ENCODE measurements at places on chromosomes 4 and X.

GRCh38 chr4:152032722-152033131 lies 271.9 kb upstream of the GATB start:
- peak; percentile 59 for DNase-seq

GRCh38 chr4:140743194-140743931 lies 12.8 kb downstream of the TBC1D9 start:
- DNase-seq, result no peak

DNA sequence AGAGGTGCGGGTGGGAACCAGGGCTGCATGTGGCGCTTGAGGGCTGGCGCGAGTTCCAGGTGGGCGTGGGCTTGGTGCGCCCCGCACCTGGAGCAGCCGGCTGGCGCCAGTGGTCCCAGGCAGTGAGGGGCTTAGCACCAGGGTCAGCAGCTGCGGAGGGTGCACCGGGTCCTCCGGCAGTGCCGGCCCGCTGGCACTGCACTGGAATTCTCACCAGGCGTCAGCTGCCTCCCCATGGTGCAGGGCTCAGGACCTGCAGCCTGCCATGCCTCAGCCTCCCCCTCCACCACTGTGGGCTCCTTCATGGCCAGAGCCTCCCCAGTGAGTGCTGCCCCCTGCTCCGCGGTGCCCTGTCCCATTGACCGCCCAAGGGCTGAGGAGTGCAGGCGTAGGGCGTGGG lies 174.0 kb downstream of the ADAM29 start:
- no peak for DNase-seq

DNA sequence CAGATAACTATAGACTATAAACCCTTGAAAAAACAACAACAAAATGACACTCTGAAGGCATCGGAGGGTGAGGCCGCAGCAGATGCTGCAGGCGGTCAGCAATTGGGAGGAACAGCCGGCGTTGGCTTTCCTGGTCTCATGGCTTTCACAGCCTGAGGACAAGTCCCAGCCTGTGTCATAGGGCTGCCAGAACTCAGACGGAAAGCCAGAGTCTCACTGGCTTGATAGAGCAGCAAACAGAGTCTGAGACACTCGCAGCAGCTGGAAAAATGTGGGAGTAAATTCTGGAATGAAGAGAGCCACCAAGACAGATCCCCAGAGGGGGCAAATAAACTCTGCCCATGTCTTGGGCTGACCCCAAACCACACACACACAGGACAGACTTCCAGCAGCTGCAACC lies 86.3 kb downstream of the PPP2R2C start:
- no peak for DNase-seq

DNA sequence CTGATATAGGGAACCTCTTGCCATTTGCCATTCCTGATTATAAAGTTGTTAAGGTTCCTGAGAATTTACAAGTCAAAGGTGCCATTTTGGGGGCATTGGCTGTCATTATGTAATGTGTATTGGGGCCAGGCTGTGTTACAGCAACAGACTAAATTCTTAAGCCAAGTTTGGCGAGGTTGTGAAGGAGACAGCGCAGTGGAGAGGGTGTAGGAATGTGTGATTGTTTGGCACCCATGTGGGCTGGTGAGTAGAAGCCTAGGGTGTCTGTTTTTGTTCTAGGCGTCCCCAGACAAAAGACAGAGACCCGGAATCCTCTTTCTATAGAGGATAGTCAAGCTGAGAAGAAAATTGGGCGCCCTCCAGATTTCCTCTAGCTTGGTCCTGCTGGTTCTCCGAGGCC lies 2535.3 kb downstream of the PCDH7 start:
- no peak for DNase-seq

GRCh38 chrX:140086691-140087090 lies 121.4 kb upstream of the CXorf66 start:
- DNase-seq, result no peak

DNA sequence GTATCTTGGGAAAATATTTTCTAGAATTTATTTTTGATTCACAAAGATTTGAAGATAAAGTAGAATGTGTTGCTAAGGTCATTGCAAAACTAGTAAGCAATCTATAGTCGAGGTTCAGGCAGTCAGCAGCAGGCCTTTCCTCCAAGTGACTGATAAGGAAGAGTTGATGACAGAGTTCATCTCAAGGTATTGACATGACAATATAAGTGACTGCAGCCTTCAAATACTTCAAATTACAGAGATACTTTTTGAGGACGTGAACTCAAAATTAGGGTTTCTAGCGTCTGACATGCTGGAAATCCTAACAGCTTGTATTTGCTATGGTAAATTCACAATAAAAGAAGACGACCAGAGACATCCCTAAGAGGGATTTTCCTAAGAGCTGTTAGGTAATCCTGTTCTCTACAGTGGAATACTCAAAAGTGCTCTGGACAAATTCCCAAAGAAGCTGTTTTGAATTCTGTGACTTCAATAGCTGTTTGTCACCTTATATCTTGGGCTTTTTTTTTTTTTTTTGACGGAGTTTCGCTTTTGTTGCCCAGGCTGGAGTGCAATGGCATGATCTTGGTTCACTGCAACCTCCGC lies 7.4 kb downstream of the ARHGAP10 start:
- no peak for DNase-seq

DNA sequence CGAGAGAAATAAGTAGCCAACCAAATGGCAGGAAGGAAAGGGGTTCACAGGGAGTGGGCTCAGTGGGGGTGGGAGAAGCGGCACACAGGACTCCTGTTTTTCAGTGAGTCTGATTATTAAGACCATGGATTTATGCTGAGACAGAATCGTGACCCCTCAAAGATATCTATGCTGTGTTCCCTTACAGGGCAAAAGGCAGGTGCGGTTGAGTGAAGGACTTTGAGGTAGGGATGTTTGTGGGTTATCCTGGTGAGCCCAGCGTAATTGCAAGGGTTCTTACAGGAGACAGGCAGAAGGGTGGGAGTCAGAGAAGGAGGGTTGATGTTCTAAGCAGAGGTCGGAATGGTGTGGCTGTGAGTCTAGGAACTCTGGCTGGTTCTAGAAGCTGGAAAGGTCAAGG lies 73.0 kb downstream of the EVC start:
- no peak for DNase-seq

DNA sequence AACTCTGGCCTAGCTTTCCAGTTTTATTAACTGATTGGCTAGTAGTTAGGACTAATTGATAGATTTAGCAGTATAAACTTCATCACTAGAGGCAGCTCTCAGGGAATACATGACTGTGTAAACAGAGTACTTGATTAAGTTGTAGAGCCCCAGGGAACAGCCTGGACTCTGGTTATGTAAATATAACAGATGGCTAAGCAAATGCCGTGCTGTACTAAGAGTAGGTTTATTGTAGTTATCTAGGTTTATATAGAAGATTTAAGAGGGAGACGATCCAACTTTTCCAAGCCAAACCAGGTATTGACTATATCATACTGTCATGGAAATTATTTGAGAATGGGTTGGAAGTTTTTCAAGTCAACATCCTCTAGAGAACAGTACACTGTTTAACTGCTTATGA lies 463.4 kb upstream of the GRID2 start:
- no peak for DNase-seq

DNA sequence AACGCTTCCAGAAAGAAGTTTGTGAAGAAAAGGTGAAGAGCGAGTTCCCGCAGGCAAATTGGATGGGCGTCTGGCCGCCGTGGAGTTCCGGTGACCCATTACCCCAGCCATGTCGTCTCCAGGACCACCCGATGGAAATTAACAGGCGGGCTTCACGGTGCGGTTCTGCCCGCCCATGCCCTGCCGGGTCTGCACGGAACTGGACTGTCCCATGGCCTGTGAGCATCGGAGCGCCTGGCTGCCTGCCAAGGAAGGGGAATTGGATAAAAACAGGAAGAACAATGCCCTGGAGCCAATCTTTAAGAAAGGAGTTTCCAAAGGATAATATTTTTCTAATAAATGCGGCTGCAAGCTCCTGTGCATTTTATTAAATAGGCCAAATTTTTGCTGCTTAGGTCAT lies 319.8 kb upstream of the SLC7A11 start:
- DNase-seq, result no peak

- no peak for DNase-seq
These were observed 347.1 kb upstream of the GATB start for GRCh38 chr4:152107736-152108500.

- no peak for DNase-seq
These were observed 111.4 kb downstream of the NYX start for GRCh38 chrX:41558531-41558930.

GRCh38 chr4:13481569-13481968 lies 2.6 kb downstream of the RAB28 start:
- DNase-seq, result no peak

GRCh38 chr4:26369581-26369980 lies 48.8 kb downstream of the RBPJ start:
- no peak for DNase-seq

GRCh38 chr4:126916626-126917140 lies 716.1 kb upstream of the INTU start:
- DNase-seq, result peak; percentile 73

GRCh38 chr4:98686847-98687246 lies 28.4 kb upstream of the TSPAN5 start:
- no peak for DNase-seq

GRCh38 chr4:128134925-128135324 lies 73.8 kb downstream of the LARP1B start:
- no peak for DNase-seq

- no peak for DNase-seq
These were observed 944 bp downstream of the FUNDC2 start for GRCh38 chrX:155027509-155028066.

- DNase-seq, result no peak
These were observed 137.1 kb downstream of the RELL1 start for GRCh38 chr4:37549041-37549440.

DNA sequence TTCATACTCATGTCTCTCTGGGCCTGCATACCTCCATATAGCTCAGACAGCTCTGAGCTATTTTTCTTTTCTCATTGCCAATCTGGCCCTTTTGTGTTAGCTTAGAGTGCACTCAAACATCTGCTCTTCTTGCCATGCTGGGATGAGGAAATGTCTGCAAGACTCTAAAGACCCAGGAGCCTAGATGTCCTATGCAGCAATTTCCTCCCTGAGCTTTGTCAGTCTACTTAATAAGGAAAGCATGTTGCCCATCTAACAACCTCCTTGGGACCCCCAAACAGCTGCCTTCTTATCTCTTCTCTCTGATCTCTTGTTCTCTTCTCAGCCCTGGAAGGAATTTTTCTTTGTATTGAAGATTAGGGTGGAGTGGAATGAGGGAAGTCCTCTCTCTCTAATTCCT lies 69.2 kb downstream of the UCHL1 start:
- no peak for DNase-seq

- no peak for DNase-seq
These were observed 41.0 kb downstream of the FAT4 start for GRCh38 chr4:125355791-125356190.

GRCh38 chr4:141180991-141181761 lies 39.5 kb upstream of the ZNF330 start:
- no peak for DNase-seq

DNA sequence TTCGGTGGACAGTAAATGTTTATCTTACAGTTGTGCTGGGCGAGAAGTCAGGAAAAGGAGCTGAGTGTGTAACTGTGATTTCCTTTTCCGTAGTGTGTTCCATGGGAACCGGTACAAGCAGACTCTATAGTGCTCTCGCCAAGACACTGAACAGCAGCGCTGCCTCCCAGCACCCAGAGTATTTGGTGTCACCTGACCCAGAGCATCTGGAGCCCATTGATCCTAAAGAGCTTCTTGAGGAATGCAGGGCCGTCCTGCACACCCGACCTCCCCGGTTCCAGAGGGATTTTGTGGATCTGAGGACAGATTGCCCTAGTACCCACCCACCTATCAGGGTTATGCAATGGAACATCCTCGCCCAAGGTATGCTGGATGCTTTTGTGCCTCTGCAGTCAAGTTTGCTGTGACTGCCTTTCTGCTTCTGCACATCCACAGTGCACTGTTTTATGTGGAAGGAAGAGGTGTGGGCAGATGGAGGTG lies 27.4 kb downstream of the NOCT start:
- no peak for DNase-seq

- DNase-seq, result no peak
These were observed 365.5 kb upstream of the BOD1L1 start for GRCh38 chr4:13992975-13993520.

GRCh38 chr4:176377780-176378179 lies 58.0 kb downstream of the SPCS3 start:
- DNase-seq, result no peak

DNA sequence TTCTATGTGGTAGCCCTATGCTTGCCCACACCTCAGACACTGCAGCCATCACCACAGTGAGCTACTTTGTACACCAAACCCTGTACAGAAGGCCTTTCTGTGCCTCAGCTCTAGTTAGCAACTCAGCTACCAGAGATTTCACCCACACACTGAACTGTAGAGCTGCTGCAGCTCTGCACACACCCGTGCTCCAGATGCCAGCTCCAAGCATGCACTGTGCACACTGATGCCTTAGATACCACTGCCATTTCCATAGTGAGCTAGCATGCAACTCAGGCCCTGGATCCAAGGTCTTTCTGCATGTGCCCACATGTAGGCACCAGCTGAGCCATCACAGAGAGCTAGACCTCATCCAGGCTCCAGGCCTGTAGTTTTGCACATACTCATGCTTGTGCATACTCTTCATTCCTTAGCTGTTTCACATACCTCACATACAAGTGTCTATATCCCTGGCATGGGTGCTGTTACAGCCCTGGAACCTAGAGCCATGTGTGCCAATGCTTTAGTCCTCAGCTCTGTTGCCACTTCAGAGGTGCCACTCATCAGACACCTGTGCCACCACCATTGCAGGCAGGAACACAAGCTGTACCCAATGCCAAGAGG lies 423.5 kb upstream of the NDST3 start:
- DNase-seq, result no peak

DNA sequence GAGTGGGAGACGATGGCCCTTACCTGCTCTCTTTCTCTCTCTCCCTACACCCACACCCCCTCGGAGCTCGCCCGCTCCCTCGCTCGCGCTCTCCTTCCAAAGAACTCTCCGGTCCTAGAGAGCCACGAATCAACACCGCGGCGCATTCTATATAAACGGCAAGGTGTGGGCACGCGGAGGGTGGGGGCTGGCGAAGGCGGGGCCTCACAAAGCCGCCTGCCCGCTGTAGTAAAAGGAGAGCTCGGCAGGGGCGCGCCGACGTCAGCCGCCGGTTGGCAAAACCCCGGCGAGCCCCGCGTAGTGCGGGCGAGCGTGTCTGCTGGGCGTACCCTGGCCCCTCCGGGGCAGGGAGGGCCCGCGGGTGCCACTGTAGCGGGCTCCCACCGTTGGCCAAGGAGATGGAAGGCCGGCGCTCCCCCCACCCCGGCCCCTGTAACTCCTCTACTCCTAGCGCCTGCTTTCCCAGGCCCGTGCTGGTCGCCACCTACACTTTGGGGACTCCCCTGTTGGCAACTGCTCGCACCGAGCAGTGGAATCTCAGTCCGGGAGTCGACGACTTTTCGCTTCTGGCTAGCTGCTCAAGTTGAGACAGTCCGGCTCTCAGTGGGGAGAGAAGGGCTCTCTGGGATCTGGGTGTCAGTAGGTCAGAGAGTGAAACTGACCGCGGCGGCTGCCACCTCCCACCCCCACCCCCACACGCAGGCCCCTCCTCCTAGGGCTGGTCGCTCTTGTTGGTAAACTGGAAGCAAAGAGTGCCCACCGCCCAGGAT lies 325.5 kb upstream of the F9 start:
- no peak for DNase-seq
